Endothelial cell of umbilical vein (primary cell): ENCODE measurements at places on chromosomes 7 and 10.

- peak; percentile 10 for DNase-seq
These were observed 3.2 kb upstream of the CLDN4 start for GRCh38 chr7:73827567-73828106.

- DNase-seq: no peak
These were observed 5.8 kb downstream of the AEBP1 start for GRCh38 chr7:44109991-44110390.

DNA sequence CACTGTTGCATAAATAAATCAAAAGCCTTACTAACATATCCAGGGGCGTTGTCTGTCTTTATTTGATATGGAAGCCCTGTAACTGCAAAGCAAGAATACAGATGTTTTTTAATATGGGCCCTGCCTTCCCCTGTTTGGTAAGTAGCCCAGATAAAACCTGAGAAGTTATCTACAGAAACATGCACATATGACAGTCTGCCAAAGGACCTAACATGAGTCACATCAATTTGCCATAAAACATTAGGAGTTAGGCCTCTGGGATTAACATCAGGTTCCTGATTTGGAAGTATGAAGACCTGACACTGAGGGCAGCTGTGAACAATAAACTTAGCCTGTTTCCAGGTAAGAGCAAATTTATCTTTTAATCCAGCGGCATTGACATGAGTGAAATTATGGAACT lies 1588.8 kb downstream of the REEP3 start:
- DNase-seq: no peak

GRCh38 chr7:77760809-77761453 lies 37.3 kb downstream of the TMEM60 start:
- no peak for DNase-seq

GRCh38 chr7:154255324-154255723 lies 203.1 kb downstream of the DPP6 start:
- DNase-seq: no peak

- DNase-seq: peak; percentile 20
These were observed 185.1 kb upstream of the NOBOX start for GRCh38 chr7:144588559-144589051.

DNA sequence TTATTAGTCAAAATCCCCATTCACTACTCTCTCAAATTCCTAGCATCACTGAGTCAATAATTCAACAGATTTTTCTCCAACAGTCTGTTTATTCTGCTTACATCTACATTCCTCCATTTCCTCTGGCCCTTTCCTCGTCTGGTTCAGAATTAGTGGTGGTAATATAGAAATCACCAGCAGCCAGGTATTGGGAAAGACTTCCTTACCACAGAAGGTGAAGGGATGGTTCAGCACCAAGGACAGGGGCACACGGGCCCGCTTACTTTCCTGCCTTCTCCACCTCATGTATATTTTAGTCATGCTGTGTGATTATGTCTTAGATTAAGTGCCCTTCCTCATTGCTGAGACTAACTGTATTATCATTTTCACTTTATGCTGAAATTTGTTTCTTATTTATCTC lies 70.4 kb upstream of the APBB1IP start:
- DNase-seq: no peak

DNA sequence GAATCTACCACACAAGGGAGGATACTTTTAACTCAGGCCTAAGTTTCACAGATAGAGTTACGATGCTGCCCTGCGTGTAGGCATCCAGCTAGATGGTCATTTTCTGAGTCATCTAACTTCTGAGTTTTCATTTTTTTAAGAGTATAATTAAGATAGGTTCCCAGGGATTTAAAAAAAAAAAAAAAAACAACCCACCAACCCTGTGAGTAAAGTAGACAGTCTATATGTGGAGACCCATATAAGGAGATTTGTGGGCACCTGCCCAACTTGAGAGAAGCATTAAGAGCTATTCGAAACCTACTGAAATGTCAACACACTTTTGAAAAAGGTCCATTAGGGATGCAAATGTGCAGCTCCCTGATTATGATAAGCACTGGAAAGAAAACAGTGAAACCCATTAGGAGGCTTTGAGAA lies 257.3 kb downstream of the TRIL start:
- DNase-seq: no peak

- DNase-seq: peak; percentile 92
These were observed 8.4 kb upstream of the BMPR1A start for GRCh38 chr10:86747796-86748581.

DNA sequence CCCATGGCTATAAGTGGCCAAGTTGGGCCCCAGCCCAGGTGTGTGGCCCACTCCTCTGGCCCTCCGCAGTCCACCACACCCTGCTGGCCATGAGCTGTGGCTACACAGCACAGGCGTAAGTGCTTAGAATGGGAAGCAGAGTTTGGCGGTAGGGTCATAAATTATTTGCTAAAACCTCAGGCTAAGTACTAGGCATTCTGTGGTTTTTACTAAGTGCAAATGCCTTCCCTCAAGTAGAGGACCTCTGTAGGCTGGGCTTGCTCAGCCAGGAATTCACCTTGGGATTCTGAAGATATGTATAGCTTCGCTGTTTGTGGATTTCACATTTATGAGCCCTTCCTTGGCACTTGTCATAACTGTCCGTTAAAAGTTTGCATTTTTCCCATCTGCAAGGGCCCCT lies 44.8 kb upstream of the LOXL4 start:
- no peak for DNase-seq

DNA sequence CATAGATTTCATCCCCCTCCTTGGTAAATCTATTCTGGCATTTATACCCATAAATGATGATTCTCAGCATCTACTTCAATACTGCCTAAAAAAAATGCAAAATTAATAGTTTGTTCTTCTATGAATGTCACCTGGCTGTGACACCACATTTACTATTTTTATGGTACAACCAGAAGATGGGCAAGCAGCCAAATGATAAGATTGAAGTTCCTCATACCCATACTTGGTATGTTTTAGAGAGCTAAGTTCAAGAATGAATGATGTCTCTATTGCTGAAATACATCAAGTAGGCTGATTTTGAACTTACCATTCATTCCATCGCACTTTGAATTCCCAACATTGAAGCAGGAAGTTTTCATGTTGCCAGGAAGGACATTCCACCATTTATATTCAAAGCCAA lies 134.2 kb downstream of the ELAPOR2 start:
- no peak for DNase-seq

GRCh38 chr7:105653441-105654005 lies 72.2 kb upstream of the EFCAB10 start:
- no peak for DNase-seq

- no peak for DNase-seq
These were observed 172.9 kb downstream of the SPAG6 start for GRCh38 chr10:22518167-22518724.

DNA sequence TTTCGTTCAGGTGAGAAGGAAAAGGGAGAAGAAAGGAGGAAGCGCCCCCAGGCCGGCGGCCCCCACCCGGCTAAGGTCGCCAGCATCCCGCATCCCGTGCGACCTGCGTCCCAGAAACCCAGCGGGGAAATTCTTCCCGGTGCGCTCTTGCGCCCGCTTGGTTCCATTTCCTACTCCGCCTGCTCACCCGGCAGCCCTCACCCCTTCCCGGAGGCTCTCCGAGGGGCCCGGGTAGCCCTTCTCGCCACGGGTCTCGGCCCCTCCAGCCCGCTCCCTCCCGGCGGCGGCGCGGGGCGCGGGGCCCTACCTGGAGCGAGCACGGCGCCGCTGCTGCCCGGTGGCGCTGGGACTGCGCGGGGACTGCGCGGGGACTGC lies at the start of gene PRKCQ:
Gene PRKCQ (minus strand): TSS at position 373 of the 375 bp plus-strand sequence. CDS start 65,141 bp downstream, outside the sequence.
- DNase-seq: no peak

GRCh38 chr10:126375299-126375698 lies 13.0 kb downstream of the ADAM12 start:
- no peak for DNase-seq

GRCh38 chr7:136325578-136325977 lies 348.4 kb upstream of the MTPN start:
- DNase-seq: no peak

DNA sequence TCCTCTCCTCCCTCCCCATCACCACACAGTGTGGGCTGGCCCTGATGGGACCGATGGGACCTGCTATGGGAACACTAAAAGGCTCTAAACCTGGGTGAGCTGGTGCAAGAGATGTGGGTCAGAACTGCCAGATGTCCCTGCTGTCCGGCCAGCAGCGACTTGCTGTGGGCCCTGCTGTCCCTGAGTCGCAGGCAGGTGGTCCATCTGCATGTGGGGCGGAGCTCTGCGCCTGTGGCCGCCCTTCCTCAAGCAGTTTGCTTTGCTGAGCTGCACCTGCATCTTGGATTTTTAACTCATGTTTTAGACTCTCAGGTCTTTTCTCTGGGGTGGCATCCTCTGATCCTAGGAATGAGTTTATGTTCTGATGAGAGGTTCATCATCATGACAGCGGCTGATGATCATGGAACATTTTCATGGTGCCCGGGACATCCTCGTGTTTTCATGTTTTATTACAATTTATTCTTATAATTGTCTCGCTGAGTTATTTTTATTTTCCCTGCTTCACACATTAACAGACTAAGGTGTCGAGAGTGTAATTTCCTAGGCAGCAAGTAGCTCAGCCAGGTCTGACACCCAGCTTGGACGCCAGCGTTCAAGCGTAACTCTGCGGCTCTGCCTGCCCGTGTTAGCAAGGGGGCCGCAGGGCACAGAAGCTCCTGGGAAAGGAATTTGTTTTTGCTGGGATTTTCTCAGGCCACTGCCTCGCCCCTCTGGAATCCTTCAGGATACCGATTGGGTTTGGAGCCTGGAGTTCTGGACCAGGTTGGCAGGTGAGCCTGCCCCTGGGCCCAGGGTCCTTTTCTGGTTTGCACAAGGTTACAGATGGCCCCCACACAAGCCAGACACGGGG lies 615.2 kb upstream of the FOXK1 start:
- DNase-seq: no peak

- DNase-seq: no peak
These were observed 355.8 kb downstream of the CCSER2 start for GRCh38 chr10:84683980-84684740.

GRCh38 chr10:128375171-128375570 lies 248.9 kb upstream of the MKI67 start:
- DNase-seq: no peak

DNA sequence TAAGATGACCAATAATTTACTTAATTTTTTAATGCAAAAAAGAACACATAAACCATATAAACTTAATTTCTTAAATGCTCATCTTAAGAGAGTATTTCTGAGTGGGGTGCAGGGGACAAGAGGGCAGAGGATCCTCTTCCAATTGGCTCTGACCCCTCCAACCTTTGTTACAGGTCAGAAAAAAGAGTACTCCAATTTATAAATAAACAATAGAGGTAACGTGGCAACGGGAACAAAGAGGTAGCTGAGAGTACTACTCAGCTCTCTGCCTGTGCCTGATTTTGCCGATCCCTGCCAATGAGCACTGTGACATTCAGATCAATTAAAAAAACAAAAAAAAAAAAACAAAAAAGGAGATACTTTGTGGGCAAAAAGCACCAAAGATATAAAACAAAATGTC lies 307.9 kb downstream of the PARD3 start:
- DNase-seq: no peak

DNA sequence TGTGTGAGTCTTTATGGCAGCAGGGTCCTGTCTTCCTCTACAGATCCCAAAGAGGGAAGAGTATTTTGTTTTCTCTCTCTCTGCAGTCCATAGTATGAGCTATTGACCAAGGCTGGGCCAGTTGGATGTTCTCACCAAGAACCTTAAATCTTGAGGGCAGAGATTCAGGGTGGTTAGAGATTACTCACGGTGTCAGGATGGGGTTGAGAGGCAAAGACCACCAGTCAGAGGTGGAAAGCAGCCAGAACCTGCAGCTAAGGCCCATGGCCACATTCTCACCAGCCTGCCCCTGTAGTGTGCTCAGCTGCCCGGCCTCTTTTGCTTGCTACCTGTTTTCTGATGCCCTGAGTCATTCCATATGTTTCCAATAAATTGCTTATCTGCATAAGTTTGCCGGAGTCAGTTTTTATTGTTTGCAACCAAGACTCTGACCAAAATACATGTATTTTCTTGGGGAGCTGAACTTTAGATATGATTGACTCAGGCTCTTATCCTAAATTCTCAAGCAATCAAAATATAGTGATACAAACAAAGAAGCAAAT lies 67.0 kb downstream of the MAP3K8 start:
- no peak for DNase-seq

DNA sequence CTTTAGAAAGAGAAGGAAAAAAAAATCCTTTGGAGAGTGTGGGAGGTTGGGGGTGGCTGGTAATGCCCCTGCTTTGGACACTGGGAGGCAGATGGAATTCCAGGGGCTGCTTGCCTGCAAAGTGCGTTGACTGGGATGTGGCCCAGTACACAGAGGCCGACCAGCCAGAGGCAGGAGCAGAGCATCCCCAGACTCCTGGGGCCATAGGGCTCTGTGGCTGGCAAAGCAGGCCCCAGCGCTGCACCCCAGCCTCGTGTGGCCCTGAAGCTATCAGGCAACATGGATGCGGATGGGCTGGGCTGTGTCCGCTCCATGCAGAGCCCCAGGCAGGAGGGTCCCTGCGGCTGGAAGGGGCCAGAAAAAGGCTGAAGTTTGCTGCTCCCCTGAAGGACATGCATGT lies 361.6 kb upstream of the FZD8 start:
- DNase-seq: no peak

GRCh38 chr7:152362128-152362926 lies 73.5 kb downstream of the KMT2C start:
- DNase-seq: no peak

- no peak for DNase-seq
These were observed 10.7 kb upstream of the PANK1 start for GRCh38 chr10:89655722-89656121.

DNA sequence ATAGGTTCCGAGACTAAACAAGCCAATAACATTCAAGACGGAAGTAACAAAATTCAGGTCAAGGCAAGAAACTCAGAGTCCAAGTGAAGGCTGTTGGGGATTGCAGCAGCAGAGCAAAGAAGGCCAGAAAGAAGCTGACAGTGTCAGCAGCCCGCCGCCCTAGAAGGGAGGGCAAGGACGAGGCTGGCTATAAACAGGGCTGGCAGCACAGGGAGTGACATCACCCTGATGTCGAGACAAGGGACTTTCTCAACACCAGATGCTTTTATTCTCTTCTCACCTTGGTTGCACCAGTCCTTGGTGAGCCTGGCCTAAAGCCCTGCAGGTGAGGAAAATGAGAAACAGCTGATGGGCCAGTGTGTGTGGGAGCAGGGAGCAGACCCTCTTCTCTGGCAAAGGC lies 687.7 kb upstream of the NRP1 start:
- DNase-seq: no peak

DNA sequence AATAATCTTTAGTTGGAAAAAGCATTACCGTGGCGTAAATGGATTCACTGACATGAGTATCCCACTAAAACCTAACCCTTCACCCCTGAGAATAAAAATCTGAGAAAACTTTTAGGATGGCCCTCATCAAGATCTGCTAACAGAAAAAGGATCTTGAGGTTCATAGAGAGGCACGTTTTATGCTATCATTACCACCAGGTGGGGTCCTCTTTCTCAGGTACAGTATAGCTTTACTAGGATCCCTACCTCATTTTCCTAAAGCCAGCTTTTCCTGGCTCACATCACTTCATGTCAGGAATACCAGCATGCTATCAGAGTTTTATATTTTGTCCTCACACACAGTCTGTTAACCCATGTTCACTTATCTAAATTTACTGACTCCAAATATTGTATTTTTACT lies 173.7 kb downstream of the POM121L12 start:
- DNase-seq: no peak
